Cortex of kidney (tissue), 1 donor: ENCODE measurements at places on chromosomes 7 and 10.

DNA sequence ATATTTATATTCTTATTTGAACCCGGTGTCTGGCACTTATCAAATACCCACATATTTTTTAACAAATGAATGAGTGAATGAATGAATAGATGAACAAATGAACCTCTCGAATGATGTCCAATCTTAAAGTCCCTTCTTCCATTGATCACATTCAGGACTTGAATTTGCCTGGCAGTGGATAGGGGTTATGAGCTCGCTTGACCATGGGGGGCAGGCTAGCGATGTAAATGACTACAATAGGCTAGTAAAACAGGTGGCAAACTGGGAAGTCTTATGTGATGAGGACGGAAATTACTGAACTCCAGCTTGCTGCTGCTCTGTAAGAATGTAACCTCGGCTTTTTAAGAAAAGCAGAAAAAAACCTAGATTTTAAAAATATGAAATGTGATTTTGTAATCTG lies 247.7 kb upstream of the DKK1 start:
- DNase-seq, result no peak

GRCh38 chr10:22612318-22612717 lies 102.1 kb downstream of the PIP4K2A start:
- no peak for DNase-seq

GRCh38 chr10:92011560-92012214 lies 88.1 kb downstream of the BTAF1 start:
- DNase-seq, result no peak

DNA sequence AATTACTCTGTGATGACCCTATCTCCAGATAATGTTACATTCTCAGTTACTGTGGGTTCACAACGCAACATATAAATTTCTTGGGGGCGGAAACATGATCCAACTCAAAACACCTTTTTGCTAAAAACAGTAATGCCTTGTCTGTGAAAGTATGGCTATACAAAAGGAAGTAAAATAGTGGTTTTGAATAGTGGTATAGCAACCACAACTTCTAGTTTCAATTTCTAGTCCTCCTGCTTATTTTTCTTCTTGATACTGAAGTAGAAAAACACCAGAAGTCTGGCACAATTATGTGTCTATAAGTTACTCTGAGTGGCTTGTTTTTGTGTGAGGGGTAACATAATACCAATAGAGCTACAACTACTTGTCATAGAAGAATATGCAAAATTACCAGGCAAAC lies 21.5 kb upstream of the ZNF800 start:
- DNase-seq, result no peak

GRCh38 chr7:16587129-16587528 lies 58.4 kb downstream of the ANKMY2 start:
- DNase-seq, result no peak

- no peak for DNase-seq
Measured at GRCh38 chr7:57403601-57404342, 46.2 kb upstream of the ZNF716 start.

GRCh38 chr10:123587110-123587509 lies 79.0 kb upstream of the GPR26 start:
- DNase-seq, result no peak

DNA sequence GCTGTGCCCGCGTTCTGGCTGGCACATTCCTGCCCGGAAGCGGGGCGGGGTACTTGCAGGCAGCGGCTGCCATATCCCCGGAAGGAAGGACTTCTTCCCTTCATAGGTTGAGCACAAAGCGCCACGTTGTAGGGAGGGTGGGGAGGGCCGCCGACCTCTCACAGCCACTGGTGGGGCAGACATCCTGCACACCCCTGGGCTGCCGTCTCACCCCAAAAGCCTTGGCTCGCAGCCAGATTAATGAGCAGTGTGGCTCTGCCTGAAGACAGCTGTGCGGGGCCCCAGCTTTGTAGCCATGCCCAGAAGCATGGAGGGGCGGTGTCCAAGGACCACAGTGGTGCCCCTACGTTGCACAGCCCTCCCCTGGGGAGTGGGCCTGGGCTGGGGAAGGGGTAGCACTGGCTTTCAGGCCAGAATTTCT lies 54.3 kb upstream of the DPYSL4 start:
- no peak for DNase-seq

DNA sequence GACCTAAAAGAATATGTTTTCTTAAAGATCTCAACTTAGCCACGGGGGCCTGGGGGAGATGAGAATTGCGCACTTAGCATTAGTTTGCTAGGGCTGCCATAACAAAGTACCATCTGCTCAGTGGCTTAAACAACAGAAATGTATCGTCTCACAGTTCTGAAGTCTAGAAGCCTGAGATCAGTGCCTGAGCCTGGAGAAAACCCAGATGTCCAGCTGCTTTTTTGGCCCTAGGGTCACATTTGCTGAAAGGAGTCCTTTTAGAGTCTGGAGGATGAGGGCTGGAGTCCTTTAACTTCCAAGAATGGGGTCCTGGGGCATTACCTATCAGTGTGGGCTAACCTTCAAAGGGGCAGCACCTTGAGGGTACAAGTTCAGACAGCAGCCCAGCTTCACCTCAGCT lies 48.2 kb downstream of the SMURF1 start:
- no peak for DNase-seq

DNA sequence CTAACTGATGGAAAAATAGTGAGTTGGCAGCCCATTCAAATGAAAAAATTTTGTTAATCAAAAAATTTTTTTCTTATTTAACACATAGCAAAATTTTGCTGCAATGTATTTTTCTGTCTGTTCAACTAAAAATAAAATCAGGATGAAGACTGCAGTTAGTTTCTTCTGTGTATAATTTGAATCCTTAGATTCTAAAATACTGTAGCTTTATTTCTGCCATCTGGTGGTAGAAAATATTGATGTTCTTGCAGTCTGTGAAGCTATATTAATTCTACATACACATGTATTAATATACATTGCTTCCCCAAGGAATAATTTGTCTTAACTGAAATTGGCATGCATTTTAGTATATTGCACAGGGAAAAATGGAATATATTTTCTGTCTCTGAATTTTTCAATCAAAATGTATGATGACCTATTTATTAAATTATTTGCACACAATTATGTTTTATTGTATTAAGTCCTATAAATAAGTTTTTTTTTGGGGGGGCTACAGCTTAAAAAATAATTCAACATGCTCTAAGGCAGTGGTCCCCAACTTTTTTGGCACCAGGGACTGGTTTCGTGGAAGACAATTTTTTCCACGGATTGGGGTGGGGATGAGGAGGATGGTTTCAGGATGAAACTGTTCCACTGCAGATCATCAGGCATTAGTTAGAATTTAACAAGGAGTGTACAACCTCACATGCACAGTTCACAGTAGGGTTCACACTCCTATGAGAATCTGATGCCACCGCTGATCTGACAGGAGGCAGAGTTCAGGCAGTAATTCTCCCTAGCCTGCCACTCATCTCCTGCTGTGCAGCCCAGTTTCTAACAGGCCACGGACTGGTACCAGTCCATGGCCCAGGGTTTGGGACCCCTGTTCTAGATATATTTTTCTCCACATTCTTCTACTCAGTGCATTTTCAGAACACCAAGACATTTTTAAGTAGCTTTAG lies 119.4 kb downstream of the GNAT3 start:
- DNase-seq, result no peak

GRCh38 chr10:96025566-96025965 lies 17.8 kb upstream of the CCNJ start:
- DNase-seq, result no peak
